ENCODE measurements at places on chromosomes 7 and 10.

- no peak for DNase-seq
Measured at GRCh38 chr10:51800121-51800520, 100.7 kb upstream of the CSTF2T start.

DNA sequence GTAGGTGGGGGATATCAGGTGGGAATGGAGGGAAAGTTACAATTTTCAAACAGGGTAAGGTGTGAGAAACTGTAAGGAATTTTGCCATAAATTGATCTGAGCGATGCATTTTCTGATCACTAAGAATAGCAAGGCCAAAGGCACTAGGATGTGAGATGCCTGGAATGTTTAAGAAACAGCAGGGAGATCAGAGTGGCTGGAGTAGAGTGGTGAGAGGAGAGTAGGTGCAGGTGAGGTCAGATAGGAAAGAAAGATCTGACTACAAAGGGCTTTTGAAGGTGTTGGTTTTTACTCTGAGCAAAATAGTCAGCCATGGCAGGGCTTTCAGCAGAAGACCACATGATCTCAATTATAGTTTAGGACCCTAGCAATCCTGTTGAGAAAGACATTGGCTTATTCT lies 55.0 kb downstream of the HDAC9 start:
- no peak for DNase-seq

DNA sequence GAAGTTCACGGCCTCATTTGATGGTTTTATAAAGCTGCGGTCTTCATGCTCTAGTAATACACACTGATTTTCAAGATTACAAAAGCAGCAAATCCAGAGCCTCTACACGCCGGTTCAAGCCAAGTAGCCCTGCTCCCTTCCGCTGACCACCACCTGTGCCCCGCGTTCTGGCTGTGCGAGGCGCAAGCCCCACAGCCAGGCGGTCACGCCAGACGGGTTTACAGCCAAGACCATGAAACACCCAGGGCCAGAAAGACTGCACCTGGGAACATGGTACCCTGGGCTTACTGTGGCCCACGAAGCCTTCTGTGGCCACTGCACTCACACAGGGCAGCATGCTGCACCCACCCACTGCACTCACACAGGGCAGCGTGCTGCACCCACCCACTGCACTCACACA lies 33.6 kb downstream of the GPER1 start:
- no peak for DNase-seq

- no peak for DNase-seq
Measured at GRCh38 chr10:102951316-102951715, 33.2 kb downstream of the CNNM2 start.

GRCh38 chr7:99383791-99384370 lies 9.4 kb downstream of the ARPC1B start:
- no peak for DNase-seq

- no peak for DNase-seq
Measured at GRCh38 chr7:43700059-43700501, 29.2 kb downstream of the COA1 start.
